NCI-H460 (cell line): ENCODE measurements at places on chromosomes 5 and 9. TPM values are rescaled to one million over a fixed set of nuclear protein-coding genes. Genes with fewer than 3 reads are reported as not detected.

DNA sequence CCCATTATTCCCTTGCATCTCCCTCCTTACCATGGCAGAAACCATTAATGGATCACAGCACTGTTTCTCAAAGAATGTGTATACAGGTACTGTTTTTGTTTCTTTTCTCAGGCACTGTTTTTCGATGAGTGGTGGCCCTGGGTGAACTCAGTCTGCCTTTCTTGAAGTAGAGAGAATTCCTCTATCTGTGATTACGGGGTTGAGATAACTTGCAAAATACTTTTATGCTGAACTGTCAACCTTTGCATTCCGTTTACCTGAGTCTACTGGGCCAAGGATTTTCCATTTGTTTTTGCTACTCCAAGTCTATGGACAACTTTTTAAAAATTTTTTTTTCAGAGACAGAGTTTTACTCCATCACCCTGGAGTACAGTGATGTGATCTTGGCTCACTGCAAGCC, 82.7 kb upstream of the CLINT1 start:
- no peak for DNase-seq

DNA sequence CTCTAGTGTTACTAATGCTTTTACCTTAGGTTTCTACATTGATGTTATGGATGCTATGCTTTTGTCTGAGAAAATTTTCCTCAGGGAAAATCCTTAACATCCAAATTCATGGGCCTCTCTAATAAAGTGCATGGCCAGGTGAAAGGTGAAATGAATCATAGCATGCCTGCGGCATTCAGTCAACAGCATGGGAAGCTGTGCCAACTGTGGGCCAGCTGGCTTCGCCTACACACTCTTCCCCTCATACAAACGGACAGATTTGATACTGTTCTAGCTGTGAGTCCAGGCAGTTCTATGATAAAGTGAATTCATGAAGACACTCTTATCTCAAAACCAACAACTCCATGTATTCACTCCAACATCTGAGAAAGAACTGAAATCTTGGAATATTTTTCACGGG, 374.1 kb downstream of the PLK2 start:
- DNase-seq, result no peak

GRCh38 chr9:99030092-99030511, 74.8 kb upstream of the TGFBR1 start:
- DNase-seq, result no peak

DNA sequence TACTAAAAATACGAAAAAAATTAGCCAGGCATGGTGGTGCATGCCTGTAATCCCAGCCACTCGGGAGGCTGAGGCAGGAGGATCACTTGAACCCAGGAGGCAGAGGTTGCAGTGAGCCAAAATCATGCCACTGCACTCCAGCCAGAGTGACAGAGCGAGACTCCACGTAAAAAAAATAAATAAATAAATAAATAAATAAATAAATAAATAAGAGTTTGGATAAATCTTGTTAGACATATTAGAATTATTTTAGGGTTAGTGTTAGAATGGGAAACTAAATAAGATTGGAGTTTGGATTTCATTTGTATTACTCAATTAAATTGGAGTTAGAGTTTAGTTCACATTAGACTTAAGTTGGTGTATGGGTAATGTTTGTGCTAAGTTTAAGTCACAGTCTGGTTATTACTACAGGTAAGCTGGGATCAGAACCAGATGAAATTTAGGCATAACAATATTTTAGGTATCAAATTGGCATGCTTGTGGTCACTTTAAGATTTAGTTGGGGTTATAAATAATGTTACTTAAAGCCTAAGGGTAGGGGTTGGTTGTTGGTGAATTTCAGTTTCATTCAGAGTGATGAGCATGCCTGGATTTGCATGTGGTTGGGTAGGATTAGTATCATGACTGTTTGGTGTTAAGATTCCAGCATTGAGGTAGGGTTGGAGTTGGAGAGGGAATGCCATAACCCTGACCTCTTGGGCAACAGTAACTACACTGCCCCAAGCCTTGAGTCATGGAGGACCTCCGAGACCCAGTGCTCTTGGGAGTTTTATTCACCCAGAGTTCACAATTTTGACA, 3.3 kb downstream of the OR5C1 start:
- no peak for DNase-seq

GRCh38 chr9:21160178-21160577, 6.3 kb downstream of the IFNA21 start:
- no peak for DNase-seq

Gene ARL14EPL
- total RNA-seq, result not detected in 2 replicates

Gene SPATA31A3
- not detected in 2 replicates for total RNA-seq

Gene KCNN2
- 0.23 TPM in 1 of 2 replicates, not detected in the other for total RNA-seq
